ENCODE measurements at places on chromosomes 12 and 14.

- DNase-seq: no peak
Observed at GRCh38 chr12:57888409-57889157, 42.1 kb upstream of the CTDSP2 start.

- DNase-seq: no peak
Observed at GRCh38 chr12:65205886-65206285, 36.5 kb downstream of the LEMD3 start.

DNA sequence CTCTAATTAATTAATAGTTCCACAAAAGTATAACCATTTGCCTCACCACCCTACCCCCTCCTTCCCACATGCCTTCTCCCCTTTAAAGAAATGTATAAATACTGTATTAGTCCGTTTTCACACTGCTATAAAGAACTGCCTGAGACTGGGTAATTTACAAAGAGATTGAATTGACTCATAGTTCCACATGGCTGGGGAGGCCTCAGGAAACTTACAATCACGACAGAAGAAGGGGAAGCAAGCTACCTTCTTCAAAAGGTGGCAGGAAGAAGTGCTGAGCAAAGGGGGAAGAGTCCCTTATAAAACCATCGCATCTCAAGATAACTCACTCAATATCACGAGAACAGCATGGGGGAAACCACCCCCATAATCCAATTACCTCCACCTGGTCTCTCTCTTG is 8.2 kb upstream of the RESF1 start:
- no peak for DNase-seq

- no peak for DNase-seq
Observed at GRCh38 chr14:29955087-29955486, 27.4 kb upstream of the PRKD1 start.

DNA sequence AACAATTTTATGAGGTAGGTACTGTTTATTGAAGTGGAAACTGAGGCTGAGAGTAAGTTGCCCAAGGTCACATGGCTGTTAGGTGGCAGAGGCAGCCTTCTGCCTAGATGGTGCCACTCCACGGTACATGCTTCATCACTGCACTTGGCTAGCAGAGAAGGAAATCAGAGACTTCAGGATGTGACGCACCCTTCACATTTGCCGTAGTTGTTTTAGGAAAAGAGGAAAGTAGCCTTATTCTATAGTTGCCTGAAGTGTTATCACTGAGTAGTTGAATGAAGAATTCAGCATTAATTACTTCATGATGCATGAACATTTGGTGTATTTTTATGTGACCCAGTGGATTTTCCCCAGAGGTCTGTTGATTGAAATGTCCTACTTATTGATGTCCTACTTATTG is 55.7 kb downstream of the ERC1 start:
- DNase-seq: no peak

DNA sequence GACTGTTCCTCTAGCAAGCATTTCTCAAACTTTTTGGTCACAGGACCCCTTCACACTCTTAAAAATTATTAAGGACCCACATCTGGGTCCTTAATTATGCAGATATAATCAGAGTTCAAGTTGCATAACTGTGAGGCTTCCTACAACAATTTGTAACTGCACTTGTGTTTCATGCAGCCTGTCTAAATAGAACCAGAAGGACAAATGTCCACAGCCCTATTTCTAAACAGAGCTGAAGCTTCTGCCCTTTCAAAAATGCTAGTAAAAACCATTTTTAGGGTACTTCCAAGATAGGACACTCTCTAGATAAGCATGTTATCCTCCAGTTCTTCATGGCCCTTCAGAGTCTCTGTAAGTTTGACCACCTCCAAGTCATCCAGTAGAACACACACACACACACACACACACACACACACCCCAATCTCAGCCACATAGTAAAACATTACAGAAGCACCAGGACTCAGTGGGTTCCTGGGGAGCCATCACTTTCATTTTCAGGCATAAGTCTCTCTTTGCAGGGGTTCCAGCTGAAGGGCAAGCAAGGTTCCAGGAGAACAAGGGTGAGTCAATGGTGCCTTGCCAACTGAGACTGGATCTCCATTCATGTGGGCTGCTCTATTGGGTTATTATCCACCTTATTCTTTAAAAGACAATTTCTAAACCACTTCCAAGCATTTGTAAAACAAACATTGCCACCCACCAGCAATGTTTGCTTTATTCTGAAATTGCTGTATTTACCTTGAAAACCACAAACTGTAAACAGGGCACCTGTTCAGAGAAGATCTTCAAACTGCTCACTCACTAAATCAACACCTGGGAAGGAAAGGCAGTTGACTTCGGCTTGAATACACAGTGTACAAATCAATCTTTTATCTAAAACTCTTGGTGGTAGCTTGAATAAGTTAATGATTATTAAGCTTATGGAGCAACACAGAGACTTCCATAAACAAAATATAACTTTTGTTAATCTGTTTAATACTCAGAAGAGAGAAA is 64.1 kb downstream of the ITPR2 start:
- DNase-seq: no peak

Data from frontal cortex (tissue), 4 donors.